ENCODE measurements at places on chromosomes 2 and 18.
A peak's percentile ranks its signal among the peaks of the same experiment; 100 is the strongest.

- no peak for DNase-seq
Observed at GRCh38 chr2:240532031-240532775, 25.6 kb downstream of the ANKMY1 start.

DNA sequence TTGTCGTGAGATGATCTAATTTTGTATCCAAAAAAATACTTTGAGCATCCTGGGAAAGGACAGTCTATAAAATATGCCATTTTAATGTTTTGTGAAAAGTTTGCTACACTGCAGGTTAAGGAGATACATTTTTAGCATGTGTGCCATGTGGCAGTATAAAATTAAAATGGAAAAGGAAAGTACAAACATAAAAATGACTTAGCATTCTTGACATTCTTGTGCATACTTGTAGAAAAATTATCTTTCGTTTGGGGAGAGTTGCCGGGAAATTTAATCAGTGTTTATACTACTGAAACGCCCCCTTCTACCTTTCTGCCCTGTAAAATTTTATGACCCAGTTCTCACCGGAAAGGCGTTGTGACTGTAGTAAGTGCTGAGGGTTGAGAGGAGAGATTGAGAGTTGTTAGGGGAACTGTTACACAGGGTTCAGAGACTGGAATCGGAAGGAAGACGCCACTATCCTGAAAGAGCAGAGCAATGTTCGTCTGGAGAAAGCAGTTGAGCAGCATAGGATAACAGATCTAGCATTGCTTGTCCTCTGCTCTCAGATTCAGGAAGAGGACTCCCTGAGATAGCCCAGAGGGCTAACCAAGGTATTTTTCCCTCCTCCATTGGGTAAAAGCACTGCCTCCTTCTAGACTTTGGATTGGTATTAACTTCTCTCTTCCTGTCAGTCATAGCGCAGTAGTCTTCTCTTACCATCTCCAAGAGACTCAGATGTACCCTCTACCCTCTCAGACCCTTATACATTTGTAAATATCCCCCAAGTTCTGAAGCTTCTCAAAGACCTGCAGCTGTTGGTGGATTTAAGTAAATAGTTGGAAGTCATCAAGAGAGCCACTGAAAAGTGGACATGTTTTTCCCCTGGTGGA is 2.7 kb downstream of the CDH20 start:
- DNase-seq, result no peak

GRCh38 chr2:191020221-191020741 is 6.3 kb upstream of the STAT1 start:
- DNase-seq, result peak; percentile 91

- DNase-seq, result no peak
Observed at GRCh38 chr18:51490860-51491259, 293.4 kb upstream of the MEX3C start.

GRCh38 chr2:217797165-217797564 is 205.6 kb downstream of the TNS1 start:
- DNase-seq, result no peak

GRCh38 chr18:10286580-10287150 is 167.8 kb upstream of the APCDD1 start:
- DNase-seq, result no peak

DNA sequence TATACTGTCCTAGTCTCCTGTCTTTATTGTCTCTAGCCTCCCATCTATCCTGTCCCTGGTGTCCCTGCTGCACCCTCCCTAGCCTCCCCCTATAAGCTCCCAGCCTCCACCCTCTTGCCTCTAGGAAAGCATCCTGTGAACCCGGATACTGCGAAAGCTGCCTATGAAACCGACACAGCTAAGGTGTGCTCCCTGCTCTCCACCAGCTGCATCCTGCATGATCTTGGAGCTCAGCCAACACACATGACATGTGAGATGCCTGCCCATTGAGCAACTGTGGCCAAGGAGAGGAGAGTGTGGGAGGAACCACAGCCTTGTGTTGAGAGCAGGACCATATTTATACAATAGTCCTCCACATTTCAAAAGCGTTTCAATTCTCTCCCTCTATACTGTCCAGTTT is 187.1 kb downstream of the ZBTB7C start:
- DNase-seq, result peak; percentile 6

- no peak for DNase-seq
Observed at GRCh38 chr2:226664140-226664539, 135.5 kb downstream of the IRS1 start.
